ENCODE measurements at places on chromosomes 16 and 17.

- DNase-seq: no peak
Observed at GRCh38 chr16:55146966-55147365, 177.0 kb upstream of the IRX6 start.

- DNase-seq: no peak
Observed at GRCh38 chr17:80986816-80987475, 4.7 kb upstream of the CHMP6 start.

DNA sequence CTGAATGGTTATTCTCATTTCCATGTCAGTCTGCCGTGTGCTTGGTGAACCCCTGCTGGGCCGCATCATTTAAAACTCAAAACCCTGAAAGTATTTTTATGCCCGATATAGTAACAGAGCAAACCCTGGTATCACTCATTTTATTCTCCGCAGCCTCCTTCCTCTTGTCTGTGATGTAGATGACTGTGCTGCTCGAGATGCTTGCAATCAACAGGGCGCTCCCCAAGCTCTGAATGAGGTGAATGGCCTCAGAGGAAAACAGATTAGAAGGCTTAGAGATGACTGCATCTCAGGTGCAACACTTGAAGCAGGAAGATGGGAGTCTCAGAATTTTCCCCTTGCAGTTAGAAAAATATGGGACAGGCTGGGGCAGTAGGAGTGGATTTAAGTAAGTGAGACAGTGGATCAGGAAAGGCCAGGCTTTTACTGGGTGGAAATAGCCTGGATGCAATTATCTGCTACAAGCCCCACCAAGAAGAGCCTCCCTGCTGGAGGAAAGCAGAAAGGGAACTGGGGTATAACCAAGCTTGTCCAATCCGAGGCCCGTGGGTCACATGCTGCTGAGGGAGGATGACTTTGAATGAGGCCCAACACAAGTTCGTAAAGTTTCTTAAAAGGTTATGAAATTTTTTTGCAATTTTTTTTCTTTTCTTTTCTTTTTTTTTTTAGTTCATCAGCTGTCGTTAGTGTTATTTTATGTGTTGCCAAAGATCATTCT lies 166.9 kb downstream of the CDH13 start:
- no peak for DNase-seq

- DNase-seq: no peak
Observed at GRCh38 chr17:47654991-47655390, 5.3 kb downstream of the KPNB1 start.

- DNase-seq: no peak
Observed at GRCh38 chr16:57016831-57017230, 27.5 kb downstream of the NLRC5 start.

- DNase-seq: no peak
Observed at GRCh38 chr16:89017543-89018281, 40.7 kb upstream of the CBFA2T3 start.

Measured in H54 (cell line).